ENCODE measurements at places on chromosomes 12 and 14. TPM values are rescaled to one million over a fixed set of nuclear protein-coding genes. Genes with fewer than 3 reads are reported as not detected.
A peak's percentile ranks its signal among the peaks of the same experiment; 100 is the strongest.

DNA sequence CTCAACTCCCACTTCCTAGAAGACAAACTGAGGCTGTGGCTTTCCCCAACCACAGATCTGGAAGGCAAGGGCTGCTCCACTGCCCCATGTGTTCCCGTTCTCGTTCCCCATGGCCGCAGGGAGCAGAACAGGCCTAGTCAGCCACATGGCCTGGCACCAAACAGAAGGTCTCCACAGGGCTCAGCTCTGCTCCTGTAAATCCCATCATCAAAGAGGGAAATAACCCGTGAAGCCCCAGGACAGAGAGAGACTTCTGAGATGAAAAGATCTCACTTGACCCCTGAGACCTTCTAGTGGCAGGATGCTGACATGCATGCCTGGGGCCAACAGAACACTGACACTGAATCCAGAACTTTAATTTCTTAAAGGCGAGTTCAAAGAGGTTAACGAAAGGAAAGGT, 68.9 kb downstream of the BCL11B start:
- DNase-seq, result no peak

DNA sequence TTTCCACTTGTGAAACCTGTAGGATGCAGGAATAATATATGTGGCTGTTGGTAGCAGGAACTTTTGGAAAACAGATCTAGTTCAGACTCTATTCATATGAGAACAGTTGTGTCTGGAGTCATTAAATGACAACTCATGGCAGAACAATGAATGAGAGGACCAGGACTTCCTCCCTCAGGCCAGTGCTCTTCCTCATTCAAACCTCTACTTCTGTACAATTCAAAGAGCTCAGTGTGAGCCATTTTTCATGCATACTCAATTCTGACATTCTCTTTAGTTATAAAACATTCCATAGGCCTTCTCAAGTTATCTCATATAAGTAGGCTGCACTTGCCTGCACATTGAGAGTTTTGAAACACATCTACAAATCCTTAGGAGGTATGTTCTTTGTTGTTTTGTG, 1526.6 kb upstream of the FLRT2 start:
- no peak for DNase-seq

Gene GYS2
- total RNA-seq, result not detected

- peak; percentile 55 for DNase-seq
Observed at GRCh38 chr12:51320695-51321320, 3.2 kb downstream of the BIN2 start.

Gene PRIMA1
- not detected for total RNA-seq
